ENCODE measurements at places on chromosomes 7 and 10. TPM values are rescaled to one million over a fixed set of nuclear protein-coding genes. Genes with fewer than 3 reads are reported as not detected.
A peak's percentile ranks its signal among the peaks of the same experiment; 100 is the strongest.

The MGAM2 gene
- total RNA-seq, result 12.1 TPM

- H3K36me3 ChIP-seq, result no peaks in the 10 kb centered on the region
- no peaks in the 10 kb centered on the region for H3K27me3 ChIP-seq
- H3K4me3 ChIP-seq, result no peak overlapping the region
- H3K4me1 ChIP-seq, result peaks cover 5% of the 10 kb centered on the region
- no peak for DNase-seq
Measured at GRCh38 chr7:133958822-133959221, 168.3 kb upstream of the LRGUK start.

GRCh38 chr10:26408858-26409494, 29.2 kb upstream of the APBB1IP start:
- H3K4me3 ChIP-seq, result no peak overlapping the region
- no peak for DNase-seq
- no peaks in the 10 kb centered on the region for H3K27me3 ChIP-seq
- no peaks in the 10 kb centered on the region for H3K36me3 ChIP-seq
- H3K4me1 ChIP-seq, result no peaks in the 10 kb centered on the region

DNA sequence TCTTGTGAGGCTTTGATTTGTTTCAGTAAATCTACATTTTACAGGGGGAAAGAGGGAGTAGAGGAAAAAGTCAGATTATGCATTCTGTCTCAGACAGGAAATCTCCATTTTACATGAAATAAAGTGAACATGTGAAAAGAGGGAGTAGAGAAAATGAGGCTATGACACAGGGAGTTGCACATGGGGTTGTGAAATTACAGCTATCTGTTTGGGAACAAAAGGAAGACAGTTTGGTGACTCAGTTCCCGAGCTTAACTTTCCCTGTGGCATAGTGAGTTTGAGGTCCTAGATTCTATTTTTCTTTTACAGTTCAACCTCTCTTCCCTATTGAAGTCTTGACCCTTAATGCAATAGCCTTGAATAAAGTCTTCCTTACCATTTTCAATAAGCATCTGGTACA, 63.2 kb upstream of the AGR3 start:
- H3K4me3 ChIP-seq, result no peak overlapping the region
- no peaks in the 10 kb centered on the region for H3K36me3 ChIP-seq
- H3K4me1 ChIP-seq, result no peaks in the 10 kb centered on the region
- H3K27ac ChIP-seq, result no peak overlapping the region
- H3K27me3 ChIP-seq, result no peaks in the 10 kb centered on the region
- no peak for DNase-seq

GRCh38 chr7:128073671-128074310, 42.6 kb upstream of the LRRC4 start:
- no peak overlapping the region for H3K4me3 ChIP-seq
- DNase-seq, result peak; percentile 41

DNA sequence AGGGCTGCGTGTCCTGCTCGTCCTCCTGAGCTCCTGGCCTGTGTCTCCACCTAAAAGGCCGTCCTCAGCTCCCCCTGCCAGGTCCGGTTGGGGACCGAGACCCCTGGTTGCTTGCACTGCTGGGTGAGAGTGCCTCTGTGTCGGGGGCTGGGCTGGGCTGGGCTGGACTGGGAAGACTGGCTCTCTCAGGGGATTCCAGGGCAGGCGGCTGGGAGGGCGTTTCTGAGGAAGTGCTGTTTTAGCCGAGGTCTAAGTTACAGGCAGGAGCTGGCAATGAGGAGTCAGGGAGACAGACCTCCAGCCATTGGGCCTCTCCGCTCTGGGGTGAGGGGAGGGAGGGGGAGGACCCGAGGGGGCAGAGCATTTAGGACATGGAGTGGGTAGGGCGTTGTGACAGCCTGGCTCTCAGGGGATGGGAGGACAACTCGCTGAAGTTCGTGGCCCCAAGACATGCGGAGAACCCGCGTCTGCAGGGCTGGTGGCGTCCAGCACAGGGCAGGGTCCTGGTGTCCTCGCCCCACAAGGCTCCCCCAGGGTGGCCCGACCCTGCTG, 20.9 kb downstream of the FOXK1 start:
- no peak overlapping the region for H3K4me3 ChIP-seq
- H3K27me3 ChIP-seq, result no peaks in the 10 kb centered on the region
- DNase-seq, result no peak
- H3K27ac ChIP-seq, result no peak overlapping the region
- H3K36me3 ChIP-seq, result no peaks in the 10 kb centered on the region
- peaks cover 96% of the 10 kb centered on the region for H3K4me1 ChIP-seq

DNA sequence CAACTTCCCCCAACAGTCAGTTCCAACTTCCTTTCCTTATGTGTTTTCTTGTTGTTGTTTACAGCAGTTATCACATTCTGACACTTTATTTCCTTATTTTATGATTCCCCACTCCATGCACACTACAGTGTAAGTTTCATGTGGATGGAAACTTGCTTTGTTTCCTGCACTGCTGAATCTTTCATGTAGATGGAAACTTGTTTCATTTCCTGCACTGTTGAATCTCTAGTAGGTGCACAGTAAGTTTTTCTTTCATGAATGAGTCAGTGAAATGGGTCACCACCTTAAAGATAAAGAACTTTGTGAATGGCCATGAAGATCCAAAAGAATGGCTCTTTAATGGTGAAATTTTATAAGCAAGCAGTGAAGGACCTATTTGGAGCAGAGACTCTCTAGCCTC, 61.4 kb downstream of the SHOC2 start:
- H3K4me1 ChIP-seq, result peaks cover 14% of the 10 kb centered on the region
- H3K27ac ChIP-seq, result no peak overlapping the region
- no peaks in the 10 kb centered on the region for H3K27me3 ChIP-seq
- no peak overlapping the region for H3K4me3 ChIP-seq
- no peak for DNase-seq
- H3K36me3 ChIP-seq, result no peaks in the 10 kb centered on the region
